Right cardiac atrium (tissue), 5 donors: ENCODE measurements at places on chromosomes 6 and 20. TPM values are rescaled to one million over a fixed set of nuclear protein-coding genes. Genes with fewer than 3 reads are reported as not detected.

PLEKHG1 gene
- total RNA-seq: 6.9 TPM

PRL gene
- not detected for total RNA-seq

GABRR1 gene
- not detected for total RNA-seq

- DNase-seq: no peak
These were observed 59.2 kb upstream of the HBS1L start for GRCh38 chr6:135113860-135114259.

GRCh38 chr6:24255676-24256075 lies 102.2 kb downstream of the DCDC2 start:
- no peak for DNase-seq
